NCI-H1092 treated with DMSO at 0.1 percent for 48 hours (cell line): ENCODE measurements at places on chromosomes 6 and 20.

DNA sequence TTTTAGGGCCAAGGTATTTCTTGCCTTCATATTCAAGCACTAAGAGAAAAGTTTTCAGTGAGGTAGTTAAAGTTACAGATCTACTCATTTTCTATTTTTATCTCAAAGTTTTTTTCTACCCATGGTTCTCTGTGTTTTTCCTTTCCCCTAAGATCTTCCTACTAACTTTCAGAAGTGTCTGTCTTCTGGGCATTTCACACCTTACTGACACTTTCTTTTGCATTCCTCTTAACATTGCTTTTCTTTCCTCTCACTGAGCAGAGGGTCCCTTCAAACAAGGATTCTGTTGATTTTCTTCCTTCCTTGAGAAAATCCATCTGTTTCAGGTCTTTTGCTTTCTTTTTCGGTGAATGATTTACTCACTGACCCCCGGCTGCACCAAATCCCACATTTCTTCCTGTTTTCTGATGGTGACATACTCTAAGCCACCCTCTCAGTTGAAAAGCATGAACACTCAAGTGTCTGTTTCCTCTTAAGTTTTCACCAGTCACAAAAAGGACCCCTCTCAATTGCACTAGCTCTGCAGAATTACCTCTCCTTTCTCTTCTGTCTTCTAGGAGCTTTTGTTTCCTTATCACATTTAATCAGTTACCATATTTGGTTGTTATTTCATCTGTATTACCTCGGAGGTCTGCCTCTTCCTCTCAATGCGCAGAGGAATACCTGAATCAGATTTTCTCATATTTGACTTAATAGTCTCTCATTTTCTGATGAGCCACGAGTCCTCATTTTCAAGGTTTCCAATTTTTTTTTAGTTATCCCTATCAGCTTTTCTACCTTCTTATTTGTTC, 73.5 kb upstream of the RNF217 start:
- no peak for DNase-seq

- DNase-seq, result no peak
Measured at GRCh38 chr6:11584244-11584643, 46.7 kb downstream of the TMEM170B start.

GRCh38 chr6:105458551-105458950, 55.7 kb upstream of the PREP start:
- DNase-seq, result no peak

GRCh38 chr6:21628160-21628559, 34.6 kb downstream of the SOX4 start:
- DNase-seq, result no peak

DNA sequence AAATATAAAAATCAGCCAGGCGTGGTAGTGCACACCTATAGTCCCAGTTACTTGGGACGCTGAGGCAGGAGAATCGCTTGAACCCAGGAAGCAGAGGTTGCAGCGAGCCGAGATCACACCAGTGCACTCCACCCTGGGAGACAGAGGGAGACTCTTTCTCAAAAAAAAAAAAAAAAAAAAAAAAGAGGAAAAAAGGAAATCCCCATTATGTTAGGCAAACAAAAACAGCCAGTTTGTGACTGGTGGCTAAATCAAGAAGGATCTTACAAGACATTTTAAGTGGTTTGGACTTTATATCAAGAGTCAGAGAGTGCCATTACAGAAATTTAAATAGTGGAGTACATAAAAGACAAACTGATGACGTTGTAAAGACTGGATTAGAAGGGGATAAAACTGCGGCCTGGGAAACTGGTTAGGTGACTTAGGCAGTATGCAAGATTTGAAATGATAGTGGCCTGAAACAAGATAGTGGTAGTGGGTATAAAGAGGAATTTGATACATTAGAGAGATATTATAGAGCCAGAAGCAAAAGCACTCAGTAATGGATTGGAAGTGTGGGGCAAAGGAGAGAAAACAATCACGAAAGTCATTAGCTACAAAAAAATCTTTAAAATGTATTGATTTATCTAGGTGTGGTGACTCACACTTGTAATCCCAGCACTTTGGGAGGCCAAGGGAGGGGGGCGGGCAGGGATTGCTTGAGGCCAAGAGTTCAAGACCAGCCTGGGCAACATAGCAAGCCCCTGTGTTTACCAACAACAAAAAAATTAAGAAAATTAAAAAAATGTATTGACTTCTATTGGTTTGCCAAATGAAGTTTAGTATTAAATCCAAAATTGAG, 1.7 kb upstream of the MYO6 start:
- no peak for DNase-seq

- no peak for DNase-seq
Measured at GRCh38 chr6:106805771-106806170, 168.8 kb downstream of the CD24 start.

GRCh38 chr6:122580737-122581136, 29.5 kb upstream of the PKIB start:
- no peak for DNase-seq

DNA sequence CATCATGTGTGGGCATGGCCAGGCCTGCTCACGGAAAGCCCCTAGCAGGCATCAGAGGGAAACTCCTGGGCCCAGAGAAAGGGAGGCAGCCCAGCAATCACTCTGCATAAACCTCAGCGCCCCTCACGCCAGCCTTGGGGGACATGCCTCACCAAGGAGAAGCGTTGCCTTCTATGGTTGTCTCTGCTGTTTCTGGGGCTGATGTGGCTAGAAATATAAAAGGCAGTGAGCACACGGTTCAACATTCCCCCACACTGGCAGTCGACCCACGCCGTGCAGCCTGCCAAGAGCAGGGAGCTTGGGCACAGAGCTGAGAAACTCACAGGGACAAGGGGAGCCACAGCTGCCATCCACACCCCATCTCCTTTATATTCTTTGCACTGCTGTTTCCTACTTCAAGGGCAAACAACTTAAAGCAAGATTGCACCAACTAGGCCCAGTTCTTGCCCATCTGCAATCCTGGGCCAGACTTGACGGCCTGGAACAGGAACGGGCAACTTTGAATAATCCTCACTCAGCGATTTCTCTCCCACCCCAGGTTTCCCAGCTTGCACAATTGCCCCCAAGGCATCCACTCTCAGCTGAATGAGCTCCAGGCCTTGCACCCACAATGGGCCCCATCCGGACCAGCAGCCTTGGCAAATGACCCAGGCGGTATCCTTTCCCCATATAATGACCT, 35.5 kb upstream of the FOXC1 start:
- DNase-seq, result no peak

- no peak for DNase-seq
Measured at GRCh38 chr6:89596484-89596883, 42.1 kb downstream of the LYRM2 start.

- no peak for DNase-seq
Measured at GRCh38 chr6:170262489-170263088, 28.3 kb downstream of the DLL1 start.

DNA sequence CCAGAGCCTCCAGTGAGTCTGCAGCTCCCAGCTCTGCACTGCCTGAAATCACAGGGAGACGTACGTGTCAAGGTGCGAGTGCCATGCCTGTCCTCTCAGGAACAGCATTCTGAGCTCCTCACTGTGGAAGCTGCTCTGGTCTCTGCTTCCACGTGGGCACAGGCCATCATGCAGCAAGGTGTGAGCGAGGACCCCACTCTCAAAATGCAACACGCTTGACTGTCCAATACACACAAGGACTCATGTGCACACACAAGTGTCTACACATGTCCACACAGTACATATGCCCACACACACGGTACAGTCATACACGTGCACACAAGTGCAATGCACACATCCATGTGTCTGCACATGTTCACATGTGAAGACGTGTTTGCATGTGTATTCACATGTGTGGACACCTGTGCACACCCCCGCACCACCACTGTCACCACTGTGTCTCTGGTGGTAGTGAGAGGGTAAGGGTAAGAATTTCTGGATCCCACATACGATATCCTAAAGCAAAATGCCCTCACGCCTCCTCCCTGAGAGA, 260.5 kb downstream of the DLL1 start:
- DNase-seq, result no peak

- no peak for DNase-seq
Measured at GRCh38 chr20:830011-830521, 3.4 kb upstream of the FAM110A start.
